Hematopoietic multipotent progenitor cell treated with erythropoietin and hydrocortisone succinate and interleukin-3 and kit ligand, for 15 days (in vitro differentiated cells): ENCODE measurements at places on chromosomes 5 and 9.

GRCh38 chr9:112754578-112754977 is 4.0 kb downstream of the SNX30 start:
- DNase-seq = no peak

- DNase-seq = no peak
Measured at GRCh38 chr9:95808011-95808410, 67.5 kb upstream of the ERCC6L2 start.

- DNase-seq = no peak
Measured at GRCh38 chr9:82923912-82924605, 138.9 kb downstream of the RASEF start.

- DNase-seq = no peak
Measured at GRCh38 chr5:87951661-87952060, 317.0 kb downstream of the TMEM161B start.

GRCh38 chr5:135151256-135151655 is 117.2 kb upstream of the PITX1 start:
- DNase-seq = no peak

GRCh38 chr9:21830589-21830988 is 28.2 kb downstream of the MTAP start:
- no peak for DNase-seq

DNA sequence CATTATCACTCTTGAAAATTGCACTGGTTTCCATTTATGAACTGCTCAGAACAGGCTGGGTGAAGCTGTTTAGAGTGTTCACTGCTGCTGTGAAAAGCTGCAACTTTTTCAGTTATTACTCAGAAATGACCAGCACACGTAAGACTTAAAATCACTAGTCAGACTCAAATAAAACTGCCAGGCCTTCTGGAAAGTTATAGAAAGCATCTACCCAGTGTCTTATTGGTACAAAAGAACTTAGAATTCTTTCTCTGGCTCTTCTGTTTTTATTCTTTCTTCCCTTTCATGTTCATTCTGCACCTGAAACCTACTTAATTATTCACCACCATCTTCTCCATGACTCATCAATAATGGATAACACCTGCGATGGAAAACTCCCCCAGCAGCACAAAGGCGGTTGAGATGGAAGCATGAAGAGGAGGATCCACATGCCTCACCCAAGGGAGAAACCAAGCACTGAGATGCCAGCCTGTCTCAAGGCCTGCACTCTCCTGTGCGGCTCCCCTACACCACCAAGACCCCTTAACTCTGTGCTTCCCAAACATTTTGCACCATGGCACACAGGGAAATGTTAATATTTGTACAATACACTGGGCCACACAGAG is 171.9 kb downstream of the ENTREP1 start:
- DNase-seq = no peak

DNA sequence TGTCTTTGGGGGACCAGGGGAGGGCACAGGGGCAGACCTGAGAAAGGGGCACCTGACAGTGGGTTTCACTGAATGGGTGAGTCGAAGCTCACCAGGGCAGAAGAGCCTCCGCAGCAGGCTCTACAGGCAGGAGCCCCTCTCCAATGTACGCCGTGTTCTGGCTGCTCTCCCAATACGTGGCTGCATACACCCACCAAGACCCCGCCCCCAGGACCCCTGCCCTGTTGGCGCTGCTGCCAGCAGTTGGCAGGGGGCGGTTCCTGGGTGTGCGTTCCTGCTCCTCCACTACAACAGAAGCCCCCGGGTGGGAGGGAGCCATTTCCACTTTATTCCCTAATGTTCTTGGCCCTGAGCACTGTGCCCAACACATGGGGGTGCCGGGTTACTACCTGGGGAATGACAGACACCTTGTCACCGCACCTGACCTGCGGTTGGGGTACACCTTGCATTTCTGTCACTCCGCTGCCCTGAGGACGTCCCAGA is 30.3 kb downstream of the SARDH start:
- no peak for DNase-seq

- no peak for DNase-seq
Measured at GRCh38 chr9:14030375-14031059, 283.4 kb downstream of the NFIB start.

GRCh38 chr5:172909931-172910502 is 49.2 kb upstream of the RPL26L1 start:
- DNase-seq = no peak
